ENCODE measurements at places on chromosomes 3 and 15.

DNA sequence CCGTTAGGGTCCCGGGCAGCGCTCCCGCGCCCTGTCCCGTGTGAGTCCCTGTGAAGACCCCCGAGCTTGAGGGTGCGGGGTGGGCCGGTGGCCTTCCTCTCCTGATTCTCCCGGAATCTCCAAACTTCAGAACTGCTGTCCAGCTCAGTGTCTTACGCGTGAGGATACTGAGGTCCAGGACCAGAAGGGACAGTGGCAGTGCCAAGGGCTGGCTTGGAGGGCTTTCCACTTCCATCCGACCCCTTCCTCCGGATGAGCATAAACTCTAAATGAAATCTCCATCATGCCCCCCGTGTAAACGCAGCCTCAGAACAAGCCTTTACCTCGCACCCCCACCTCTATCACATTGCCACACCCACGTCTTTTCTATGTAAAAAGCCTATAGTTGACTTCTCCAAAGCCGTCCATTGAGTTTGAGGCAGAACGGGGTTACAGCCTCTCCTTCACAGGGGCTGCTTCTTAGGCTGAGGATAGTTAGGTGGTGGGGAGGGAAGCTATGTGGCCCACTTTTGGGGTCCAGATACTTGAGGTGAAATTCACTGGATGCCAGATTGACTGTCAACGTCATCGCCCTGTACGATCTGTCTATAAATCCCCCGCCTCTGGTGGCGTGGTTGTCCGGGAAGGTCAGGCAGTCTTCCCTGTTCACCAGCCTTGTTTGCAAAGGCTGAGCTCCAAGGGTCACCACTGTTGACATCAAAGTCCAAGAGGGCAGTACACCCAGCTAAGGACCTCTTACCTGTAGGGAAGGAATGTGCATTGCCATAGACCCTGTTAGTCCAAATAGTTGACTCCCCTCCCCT, 1.1 kb downstream of the EDEM1 start:
- no peak for DNase-seq

GRCh38 chr15:28020644-28021043, 78.5 kb downstream of the OCA2 start:
- no peak for DNase-seq

GRCh38 chr3:10330319-10330718, 9.4 kb upstream of the SEC13 start:
- DNase-seq, result no peak

DNA sequence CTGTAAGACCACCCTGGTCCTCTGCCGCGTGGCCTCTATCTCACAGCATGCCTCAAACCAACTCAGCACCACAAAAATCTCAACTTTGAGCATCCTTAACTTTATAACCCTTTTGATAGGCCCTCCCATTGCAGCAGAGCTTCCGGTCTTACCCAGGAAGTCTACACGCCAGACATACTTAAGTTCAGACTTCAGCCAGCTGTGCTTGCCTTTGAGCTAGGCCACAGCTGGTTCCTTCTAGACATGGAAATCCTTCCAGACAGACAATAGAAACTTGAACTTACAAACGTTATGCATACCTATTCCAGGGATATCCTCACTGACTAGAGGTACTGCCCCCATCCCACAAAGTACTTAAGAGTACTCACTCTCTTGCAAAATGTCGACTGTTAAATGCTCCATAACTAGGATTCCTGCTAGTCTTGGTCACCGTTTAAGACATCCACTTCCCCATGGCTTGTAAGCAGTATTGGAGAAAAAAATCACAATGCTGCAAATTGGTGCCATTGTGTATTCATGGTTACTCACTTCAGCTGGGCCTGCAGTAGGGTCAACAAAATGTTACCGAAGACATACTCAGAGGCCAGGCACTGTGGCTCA, 183.5 kb downstream of the TBL1XR1 start:
- no peak for DNase-seq

- DNase-seq, result no peak
These were observed 14.7 kb upstream of the CLN6 start for GRCh38 chr15:68244235-68244634.

DNA sequence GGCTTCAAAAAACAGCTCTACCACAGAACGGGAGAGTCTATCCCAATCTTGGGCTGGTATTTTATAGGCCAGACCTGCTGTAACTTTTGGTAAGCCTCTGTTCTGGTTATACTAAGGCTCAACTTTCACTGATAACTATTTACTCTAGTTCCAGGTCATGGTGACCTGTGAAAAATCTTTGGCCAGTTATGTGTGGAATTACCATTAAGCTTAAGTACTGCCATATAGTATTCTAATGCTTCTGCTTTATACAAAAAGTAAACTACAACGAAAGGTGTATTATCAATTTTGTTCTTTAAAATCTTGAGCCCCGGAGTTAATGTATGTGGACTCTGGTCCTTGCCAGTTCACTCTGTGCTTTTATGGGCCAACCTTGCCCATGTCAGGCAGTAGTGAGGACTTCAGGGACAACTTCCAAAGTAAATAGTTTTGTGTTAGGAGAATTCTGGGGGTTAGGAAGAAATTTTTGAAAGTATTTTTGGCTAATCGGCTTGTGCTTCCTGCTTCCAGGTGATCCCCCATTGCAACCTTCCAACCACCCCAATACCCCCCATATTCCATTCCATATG, 6.4 kb downstream of the SIAH2 start:
- no peak for DNase-seq

DNA sequence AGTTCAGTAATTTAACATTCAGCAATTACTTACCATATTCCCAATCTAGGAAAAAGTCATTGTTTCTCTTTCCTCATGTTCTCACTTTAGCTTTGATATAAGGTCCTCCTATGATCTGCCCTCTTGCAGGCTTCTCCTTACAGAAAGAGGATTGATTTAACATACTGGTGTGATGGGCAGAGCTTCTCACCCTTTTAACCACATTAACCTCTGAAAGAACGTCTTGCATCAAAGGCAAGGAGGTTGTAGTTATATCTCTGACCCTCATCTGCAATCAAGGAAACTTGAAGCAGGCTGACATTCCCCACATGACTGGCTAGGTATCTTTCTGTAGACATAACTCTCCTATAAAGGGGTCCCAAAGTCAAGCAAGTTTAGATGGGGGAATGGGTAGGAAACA, 39.5 kb downstream of the BTLA start:
- DNase-seq, result peak; percentile 57

- no peak for DNase-seq
These were observed 587.4 kb upstream of the MDFIC2 start for GRCh38 chr3:70899816-70900215.
